ENCODE measurements at places on chromosomes 5 and 9.

- DNase-seq: no peak
Measured at GRCh38 chr9:134773842-134774241, 106.8 kb upstream of the FCN2 start.

- DNase-seq: no peak
Measured at GRCh38 chr9:136133959-136134484, 15.3 kb upstream of the TMEM250 start.

DNA sequence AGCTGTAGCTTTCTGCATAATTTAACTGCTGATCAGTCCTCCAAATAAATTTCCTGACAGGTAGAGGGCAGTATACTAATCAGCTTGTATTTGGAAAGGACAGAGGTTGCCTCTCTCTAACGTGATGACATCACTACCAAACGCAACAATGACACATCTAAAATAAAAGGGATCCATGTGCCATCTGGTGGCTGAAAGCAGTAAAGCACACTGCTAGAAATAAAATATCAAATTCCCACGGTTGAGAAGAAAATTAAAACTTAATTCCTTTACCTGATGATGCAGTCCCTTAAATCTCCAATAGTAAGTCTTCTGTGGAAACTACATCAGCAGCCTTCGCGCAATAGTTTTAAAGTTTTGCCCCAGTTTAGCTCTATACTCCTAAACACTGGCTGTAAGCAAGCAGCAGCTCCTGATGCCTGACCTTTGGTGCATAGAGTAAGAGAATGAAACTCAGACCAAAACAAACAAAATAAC is 54.5 kb downstream of the DIAPH1 start:
- peak; percentile 96 for DNase-seq

DNA sequence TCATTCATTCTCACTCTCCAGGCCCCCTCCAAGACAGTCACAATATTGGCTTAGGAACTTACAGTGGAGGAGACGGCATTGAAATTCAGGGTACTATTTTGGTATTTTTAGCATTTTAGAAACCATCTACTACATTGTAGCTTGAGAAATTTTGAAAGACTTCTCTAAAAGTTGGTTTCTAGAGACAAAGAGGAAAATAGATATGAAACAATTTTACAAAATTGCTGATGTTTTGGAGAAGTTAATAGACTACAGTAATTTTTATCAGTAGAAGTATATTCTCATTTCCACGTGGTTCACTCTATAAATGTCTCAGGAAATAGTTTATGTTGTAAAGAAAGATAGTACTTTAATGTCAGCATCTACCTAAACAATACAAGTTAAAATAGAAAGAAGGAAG is 63.2 kb upstream of the ZSWIM6 start:
- DNase-seq: no peak

- no peak for DNase-seq
Measured at GRCh38 chr5:180128671-180129261, 57.2 kb upstream of the RNF130 start.

GRCh38 chr5:80346055-80346454 is 26.3 kb downstream of the SPZ1 start:
- no peak for DNase-seq

All from SW 1271 (cell line).